ENCODE measurements at places on chromosomes 11 and 22. TPM values are rescaled to one million over a fixed set of nuclear protein-coding genes. Genes with fewer than 3 reads are reported as not detected.

Gene FGF3
- total RNA-seq, result not detected

Gene CD3G
- not detected for total RNA-seq

Gene LSP1
- 5.6 TPM for total RNA-seq

Gene MIOX
- 0.33 TPM for total RNA-seq

Gene KCNK7
- total RNA-seq, result not detected

Gene ARHGAP42
- 21.7 TPM for total RNA-seq

Gene KCNK4
- not detected for total RNA-seq

Gene TEF
- 2.8 TPM for total RNA-seq

Gene TMEM218
- 23.6 TPM for total RNA-seq

Gene IL17RA
- total RNA-seq, result 9.1 TPM

Gene TREH
- total RNA-seq, result not detected

Gene HPS4
- 28.4 TPM for total RNA-seq

Gene B3GAT1
- under 0.01 TPM for total RNA-seq

Gene NOX4
- 9.8 TPM for total RNA-seq

Gene CCDC73
- total RNA-seq, result not detected

Gene UBQLNL
- total RNA-seq, result 0.25 TPM

Gene PGA5
- not detected for total RNA-seq

Gene XBP1
- 181 TPM for total RNA-seq

Gene OR5A1
- total RNA-seq, result not detected

Gene CRYBB2
- not detected for total RNA-seq

Gene OR52E8
- total RNA-seq, result not detected

Gene GAB4
- not detected for total RNA-seq

Gene MYRF
- 93.3 TPM for total RNA-seq

Gene PAX6
- total RNA-seq, result not detected

Gene TRIM49
- not detected for total RNA-seq

Gene E2F8
- total RNA-seq, result 4.6 TPM

Gene NCAPD3
- 31.1 TPM for total RNA-seq

Gene VSTM5
- under 0.01 TPM for total RNA-seq

Gene FGF4
- not detected for total RNA-seq

Gene TYR
- not detected for total RNA-seq

Gene GPHA2
- total RNA-seq, result not detected

Gene OTOG
- total RNA-seq, result not detected

Gene GAS2L1
- total RNA-seq, result 43.7 TPM

Gene GRK3
- 0.76 TPM for total RNA-seq

Gene MYO7A
- 0.16 TPM for total RNA-seq

Gene OR52I2
- total RNA-seq, result not detected

Gene SLCO2B1
- total RNA-seq, result 2.3 TPM

Gene CSNK1E
- 185 TPM for total RNA-seq

Gene CYP2D6
- 0.51 TPM for total RNA-seq

Gene SLC17A6
- not detected for total RNA-seq

Gene GRAMD1B
- 11.0 TPM for total RNA-seq

Gene C22orf31
- total RNA-seq, result not detected

Gene NLRP10
- under 0.01 TPM for total RNA-seq

Gene NRXN2
- total RNA-seq, result not detected

Gene ISX
- total RNA-seq, result not detected

Gene DEUP1
- not detected for total RNA-seq

Gene CALCA
- not detected for total RNA-seq

Gene MGAT3
- total RNA-seq, result 0.16 TPM

Gene NDUFA6
- 36.1 TPM for total RNA-seq

Gene ACTN3
- under 0.01 TPM for total RNA-seq

Gene ANKRD49
- total RNA-seq, result 3.7 TPM

Gene TEX12
- total RNA-seq, result 0.25 TPM

Gene KRTAP5-5
- not detected for total RNA-seq

Gene GDPD4
- not detected for total RNA-seq

Gene CHST1
- total RNA-seq, result 0.63 TPM
